ENCODE measurements at places on chromosomes 3 and 15.

DNA sequence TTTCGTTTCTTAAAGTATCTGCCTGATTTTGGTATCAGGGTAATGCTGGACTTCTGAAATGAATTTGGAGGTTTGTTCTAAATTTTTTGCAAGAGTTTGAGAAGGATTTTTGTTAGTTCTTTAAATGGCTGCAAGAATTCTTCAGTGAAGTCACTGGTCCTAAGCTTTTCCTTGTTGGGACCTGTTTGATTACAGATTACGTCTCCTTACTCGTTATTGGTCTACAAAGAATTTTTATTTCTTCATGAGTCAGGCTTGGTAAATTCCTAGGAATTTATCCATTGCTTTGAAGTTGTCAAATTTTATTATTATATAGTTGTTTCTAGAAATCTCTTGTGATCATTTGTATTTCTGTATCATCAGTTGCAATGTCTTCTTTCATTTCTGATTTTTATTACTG is 196.0 kb downstream of the DPH6 start:
- DNase-seq, result no peak

DNA sequence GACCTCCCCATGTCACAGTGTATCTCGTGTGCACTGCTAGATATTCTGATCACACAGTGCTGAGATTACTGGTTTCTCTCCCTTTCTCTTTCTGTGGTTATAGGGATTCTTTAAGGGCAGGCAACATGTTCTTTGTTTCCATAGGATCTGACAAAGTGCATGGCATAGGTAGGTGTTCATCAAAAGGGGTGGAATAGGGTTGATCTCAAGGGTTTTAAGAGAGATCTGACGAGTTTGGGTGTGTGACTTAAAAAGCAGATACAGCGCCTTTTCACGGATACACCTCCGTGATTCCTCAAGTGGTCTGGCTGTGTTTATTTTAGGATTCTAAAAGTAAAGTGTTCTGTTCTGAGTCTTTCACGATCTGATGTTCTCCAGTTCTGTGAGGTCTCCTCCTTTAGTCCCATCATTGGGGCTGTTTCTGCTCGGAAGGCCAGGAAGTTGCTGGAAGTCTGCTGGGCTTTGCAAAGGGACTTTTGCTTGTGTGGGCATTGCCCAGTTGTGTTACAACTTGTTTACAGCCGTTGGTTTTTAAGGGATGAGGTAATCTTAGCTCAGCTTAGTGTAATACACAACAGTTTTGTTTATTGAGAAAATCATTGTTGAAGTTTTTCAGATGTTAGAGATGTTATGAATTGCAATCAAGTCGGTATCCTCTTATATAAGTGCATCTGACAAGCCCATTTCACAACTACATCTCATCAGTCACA is 34.8 kb downstream of the IGF1R start:
- no peak for DNase-seq

DNA sequence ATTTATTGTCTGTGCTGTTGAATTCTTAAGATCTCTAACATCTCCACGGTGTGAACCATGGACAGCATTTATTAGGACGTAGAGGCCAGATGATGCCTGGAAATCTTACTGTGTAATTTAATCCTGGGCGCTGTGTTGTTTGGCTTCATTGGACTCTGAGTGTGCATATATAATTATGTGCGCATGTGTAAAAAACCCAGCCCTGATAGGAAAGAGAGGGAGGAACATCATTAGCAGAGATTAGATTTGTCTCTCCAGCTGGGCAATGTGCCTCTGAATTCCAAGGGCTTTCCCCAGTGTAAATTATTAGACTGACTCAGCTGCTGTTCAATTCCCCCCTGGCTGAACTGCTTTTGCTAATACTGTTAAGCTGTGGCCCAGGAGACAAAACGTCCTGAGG is 39.6 kb downstream of the MAP3K13 start:
- no peak for DNase-seq

- no peak for DNase-seq
These were observed at the start of gene TRH for GRCh38 chr3:129974564-129974832. Gene TRH, plus strand, starts transcription at chr3:129974720. Its CDS starts 1,097 bp downstream, at chr3:129975817.

DNA sequence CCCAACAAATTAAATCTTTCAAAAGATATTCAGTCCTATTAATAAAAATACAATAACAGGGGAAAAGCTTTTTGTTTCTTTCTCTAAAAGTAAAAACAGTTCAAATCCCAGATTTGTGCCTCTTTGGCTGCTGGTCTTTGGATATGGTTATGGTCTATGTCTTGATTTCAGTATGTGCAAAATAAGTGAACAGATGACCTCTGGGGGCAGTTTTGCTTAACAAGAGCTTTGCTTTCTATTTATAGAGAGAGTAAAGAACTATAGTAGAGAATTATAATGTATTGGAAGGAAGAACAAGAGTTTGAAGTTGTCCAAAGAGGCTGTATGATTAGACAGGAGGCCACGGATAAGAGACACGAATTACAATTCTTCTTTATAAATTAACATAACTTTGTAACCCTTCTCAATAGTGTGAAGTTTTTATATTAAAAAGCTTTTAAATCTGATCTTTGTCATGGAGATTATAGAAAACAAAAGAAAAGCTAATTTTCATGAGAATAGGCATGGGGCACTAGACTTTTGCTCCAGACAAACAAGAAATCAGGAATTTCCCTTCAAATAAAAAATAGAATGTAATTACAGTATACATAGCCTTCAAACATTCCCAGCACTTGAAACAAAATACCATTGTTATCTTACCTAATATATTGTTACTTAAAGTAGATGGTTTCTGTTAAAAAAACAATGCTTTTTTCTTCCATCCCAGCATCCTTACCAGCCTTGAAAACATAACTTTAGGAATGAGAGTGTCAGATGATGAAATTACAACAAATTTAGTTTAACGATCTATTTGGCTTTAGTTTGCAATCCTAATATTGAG is 432.7 kb upstream of the ARHGEF26 start:
- no peak for DNase-seq

Data from activated T-cell treated with anti-CD3 and anti-CD28 coated beads, Interleukin-2, amount 50 U/mL, for 4 hours (primary cell).